ENCODE measurements at places on chromosomes 6 and 20. TPM values are rescaled to one million over a fixed set of nuclear protein-coding genes. Genes with fewer than 3 reads are reported as not detected.

The LY6G6D gene
- not detected for total RNA-seq

GRCh38 chr6:112372226-112372806 lies 25.2 kb downstream of the RFPL4B start:
- no peak for DNase-seq

The ULBP1 gene
- 1.6 TPM for total RNA-seq

DNA sequence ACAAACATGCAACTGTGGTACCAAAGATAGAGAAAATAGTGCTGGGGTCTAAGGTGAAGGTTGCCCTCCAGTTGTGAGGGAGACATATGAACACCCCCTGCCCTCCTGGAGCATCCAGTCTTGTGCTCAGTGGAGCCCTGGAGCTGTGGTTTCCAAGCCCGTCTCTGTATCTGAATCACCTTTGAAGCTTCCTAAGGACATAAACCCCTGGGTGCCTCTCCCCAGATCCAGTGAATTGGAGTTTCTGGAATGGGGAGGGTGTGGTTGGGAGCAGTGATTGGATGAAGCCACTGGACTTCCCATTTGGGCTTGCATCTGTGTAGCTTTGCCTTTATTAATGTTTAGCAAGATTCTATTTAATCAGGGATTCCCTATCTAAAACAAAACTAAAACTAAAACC lies 22.4 kb upstream of the E2F3 start:
- no peak for DNase-seq

- peak; percentile 12 for DNase-seq
Observed at GRCh38 chr20:63977739-63978276, 1.6 kb downstream of the SAMD10 start.

DNA sequence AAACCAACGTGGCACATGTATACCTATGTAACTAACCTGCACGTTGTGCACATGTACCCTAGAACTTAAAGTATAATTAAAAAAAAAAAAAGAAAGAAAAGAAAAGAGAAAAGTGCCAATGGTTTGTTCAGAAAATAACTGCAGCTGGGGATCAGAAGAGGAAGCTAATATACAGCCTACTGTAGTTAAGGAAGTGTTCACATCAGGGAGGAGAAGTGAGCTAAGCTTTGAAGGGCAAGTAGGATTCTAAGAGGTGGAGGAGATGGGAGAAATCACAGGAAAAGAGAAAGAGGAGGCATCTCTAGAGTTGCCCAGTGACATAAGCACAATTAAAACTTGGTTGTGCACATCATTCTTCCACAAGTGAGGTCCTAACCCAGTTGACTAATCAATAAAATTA lies 214.4 kb upstream of the DTNBP1 start:
- no peak for DNase-seq

DNA sequence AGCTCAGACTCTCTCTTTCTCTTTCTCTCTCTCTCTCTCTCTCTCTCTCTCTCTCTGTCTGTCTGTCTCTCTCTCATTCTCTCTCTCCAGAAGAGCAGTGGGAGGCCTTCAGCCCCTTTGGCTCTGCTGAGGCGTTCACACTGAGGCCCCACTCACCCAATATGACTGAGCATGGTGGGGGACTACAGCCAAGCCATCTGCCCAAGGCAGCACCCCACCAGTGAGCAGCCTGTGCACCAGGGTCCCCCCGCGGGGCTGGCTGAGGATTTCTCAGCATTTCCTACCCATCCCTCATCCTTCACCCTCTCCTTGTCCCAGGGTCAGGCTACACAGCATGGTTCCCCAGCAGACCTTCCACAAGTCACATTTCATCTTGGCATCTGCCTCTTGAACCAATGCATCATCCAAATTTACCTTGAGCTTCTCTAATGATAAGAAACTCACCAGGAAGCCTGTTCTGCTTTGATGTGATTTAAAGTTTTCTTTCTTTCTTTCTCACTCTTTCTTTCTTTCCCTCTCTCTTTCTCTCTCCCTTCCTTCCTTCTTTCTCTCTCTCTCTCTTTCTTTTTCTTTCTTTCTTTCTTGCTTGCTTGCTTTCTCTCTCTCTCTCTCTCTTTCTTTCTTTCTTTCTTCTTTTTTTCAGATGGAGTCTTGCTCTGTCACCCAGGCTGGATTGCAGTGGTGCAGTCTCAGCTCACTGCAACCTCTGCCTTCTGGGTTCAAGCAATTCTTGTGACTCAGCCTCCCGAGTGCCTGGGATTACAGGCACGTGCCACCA lies 47.1 kb upstream of the NXT1 start:
- no peak for DNase-seq

- DNase-seq = peak; percentile 22
Observed at GRCh38 chr6:144286503-144287393, 1.6 kb downstream of the UTRN start.

The TRIM10 gene
- total RNA-seq = under 0.01 TPM

The SLC16A10 gene
- 11.0 TPM for total RNA-seq

- no peak for DNase-seq
Observed at GRCh38 chr6:96276856-96277255, 244.8 kb upstream of the UFL1 start.

- DNase-seq = no peak
Observed at GRCh38 chr6:30935018-30935417, 3.0 kb upstream of the SFTA2 start.

DNA sequence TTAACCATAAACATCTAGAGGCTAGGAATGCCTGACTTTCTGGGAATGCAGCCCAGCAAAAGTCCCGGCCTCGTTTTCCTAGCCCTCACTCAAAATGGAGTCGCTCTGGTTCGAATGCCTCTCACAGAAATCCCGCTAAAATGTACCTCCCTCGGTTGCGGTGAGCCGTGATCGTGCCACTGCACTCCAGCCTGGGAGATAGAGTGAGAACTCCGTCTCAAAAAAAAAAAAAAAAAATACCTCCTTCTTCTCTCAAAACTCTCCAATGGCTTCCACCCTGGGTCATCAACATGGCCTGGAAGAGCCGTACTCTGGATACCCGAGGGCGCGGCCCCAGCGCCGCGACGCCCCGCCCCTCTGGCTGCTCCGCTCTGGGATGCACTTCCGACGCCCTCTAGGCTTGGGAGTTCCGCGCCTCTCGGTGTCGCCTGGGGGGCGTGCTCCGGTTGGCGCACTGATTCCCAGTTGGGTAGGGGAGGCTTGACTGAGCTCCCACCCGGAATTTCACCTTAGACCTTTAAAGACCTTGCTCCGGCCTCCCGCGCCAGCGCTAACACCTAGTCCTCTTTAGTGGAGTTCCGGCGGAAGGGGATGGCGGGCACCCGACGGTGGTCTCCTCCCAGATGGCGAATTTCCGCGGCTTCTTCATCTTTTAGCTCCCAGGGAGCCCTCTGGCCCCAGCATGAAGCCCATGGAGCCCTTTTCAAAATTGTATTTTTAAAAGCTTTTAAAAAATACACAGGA lies 12.3 kb downstream of the HMGN4 start:
- no peak for DNase-seq

GRCh38 chr20:54197621-54198604 lies 10.0 kb upstream of the PFDN4 start:
- DNase-seq = no peak

GRCh38 chr6:159422041-159422984 lies 253.1 kb downstream of the FNDC1 start:
- no peak for DNase-seq

DNA sequence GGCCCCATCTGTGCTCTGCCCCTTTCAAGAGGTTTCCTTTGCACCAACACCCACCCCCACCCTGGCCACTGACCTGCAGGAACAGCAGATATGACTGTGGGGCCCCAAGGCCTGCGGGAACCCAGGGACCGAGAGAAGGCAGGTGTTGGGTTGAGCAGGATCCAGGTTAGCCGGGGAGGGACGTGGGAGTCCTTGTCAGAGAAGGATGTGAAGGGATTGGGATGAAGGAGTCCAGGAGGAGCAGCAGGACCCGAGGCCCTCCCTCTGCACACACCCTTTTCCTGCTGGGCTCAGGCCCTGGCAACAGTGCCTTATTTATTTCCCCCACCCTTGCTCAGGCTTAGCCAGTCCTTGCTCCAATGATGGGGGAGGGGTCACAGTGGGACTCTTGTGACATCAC lies 193.0 kb upstream of the PROKR2 start:
- no peak for DNase-seq

The SLC24A3 gene
- total RNA-seq = 13.5 TPM

- DNase-seq = no peak
Observed at GRCh38 chr6:21780679-21781078, 187.1 kb downstream of the SOX4 start.

The CST5 gene
- total RNA-seq = not detected

The ASXL1 gene
- total RNA-seq = 64.8 TPM

GRCh38 chr6:118931436-118931835 lies 3.5 kb downstream of the MCM9 start:
- DNase-seq = no peak

DNA sequence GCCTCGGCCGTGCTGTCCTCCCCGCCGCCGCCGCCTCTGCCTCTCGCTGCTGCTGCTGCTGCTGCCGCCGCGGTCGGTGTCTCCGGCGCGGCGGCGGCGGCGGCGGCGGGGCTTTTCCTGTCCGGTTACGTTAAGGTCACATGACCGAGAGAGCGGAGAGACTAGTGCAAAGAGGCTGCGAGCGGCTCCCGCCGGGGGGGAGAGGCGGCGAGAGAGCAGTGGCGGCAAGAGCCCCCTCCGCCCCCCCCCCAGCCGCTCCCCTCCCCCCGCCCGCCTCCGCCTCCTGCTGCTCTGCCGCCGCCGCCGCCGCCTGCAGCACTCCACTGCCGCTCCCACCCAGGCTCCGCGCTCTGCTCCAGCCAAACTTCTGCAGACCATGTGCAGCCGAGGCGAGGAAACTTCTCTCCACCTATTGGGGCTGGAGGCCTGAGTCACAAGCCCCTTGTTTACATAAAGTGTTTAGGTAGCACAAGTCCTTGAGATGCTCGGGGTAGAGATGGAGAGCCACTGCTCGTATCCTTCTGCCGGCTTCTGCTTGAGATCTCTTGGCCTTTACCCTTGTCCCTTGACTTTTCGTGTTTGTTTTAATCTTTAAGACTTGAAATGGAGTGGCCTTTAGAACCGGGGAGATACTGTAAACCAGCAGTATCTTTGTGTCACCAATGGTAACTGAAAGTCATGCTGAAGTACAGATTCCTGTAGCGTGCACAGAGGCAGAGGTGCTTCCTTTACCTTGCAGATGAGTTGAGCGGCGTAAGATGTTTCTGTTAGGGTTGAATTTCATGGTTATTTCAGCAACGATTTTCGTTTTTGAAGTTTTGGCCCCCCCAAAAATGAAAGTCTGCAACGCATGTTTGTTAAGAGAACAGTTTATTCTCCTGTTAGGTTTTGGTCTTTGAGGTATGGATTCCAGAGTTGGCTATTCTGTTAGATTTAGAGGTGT lies at the start of gene ZBTB2:
TSS of gene ZBTB2 (minus strand) at position 89 of the 943 bp plus-strand sequence. CDS start 17,922 bp downstream, outside the sequence.
- DNase-seq = peak; percentile 78

The DACT2 gene
- 2.9 TPM for total RNA-seq

GRCh38 chr6:22906091-22906549 lies 336.8 kb downstream of the HDGFL1 start:
- DNase-seq = no peak

The OR2J3 gene
- total RNA-seq = not detected

DNA sequence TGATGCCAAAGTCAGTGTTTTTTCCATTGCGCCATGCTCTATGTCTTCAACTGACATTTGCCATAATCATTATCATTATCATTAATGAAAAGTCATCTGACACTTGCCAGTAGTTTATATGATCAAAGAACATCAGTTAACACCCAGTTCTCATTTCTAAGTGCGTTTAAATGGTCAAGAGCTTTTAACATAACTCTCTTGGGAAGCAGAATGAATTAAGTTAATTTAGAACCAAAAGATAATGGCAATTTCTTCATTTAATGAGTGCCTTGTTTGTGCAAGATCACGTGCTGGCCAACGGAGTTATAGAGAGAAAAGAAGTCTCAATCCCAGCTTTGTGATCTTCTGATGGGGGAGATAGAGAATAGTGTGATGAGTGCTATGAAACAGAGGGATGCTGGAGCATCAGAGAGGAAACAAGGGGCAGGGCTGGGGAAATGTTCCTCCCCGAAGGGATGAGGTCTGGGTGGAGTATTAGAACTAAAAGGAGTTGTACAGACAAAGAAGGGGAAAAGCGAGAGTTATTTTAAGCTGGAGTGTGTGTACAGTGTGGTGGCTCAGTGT lies 20.3 kb downstream of the ANKS1A start:
- no peak for DNase-seq

GRCh38 chr20:1503564-1504227 lies 12.5 kb upstream of the SIRPB2 start:
- DNase-seq = peak; percentile 11

DNA sequence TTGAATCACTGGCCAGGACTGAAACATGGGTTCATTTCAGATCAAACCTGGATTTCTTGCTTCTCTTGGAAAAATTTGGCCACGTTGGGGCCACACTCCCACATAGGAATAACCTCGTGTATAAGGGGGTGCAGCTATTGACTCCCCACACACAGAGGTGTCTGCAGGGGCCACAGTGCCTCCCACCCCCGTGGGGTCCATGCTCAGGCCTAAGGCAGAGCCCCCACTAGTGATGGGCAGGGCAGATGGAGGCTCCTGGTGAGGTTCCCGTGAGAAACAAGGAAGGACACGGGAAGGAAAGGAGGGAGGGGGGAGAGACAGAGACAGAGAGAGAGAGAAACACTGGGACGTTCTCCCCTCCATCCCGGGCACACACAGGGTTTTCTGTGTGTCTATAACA lies 230.5 kb downstream of the ERMARD start:
- no peak for DNase-seq

GRCh38 chr6:52405243-52405642 lies 14.9 kb upstream of the EFHC1 start:
- DNase-seq = no peak

The TMEM244 gene
- total RNA-seq = 1.2 TPM

DNA sequence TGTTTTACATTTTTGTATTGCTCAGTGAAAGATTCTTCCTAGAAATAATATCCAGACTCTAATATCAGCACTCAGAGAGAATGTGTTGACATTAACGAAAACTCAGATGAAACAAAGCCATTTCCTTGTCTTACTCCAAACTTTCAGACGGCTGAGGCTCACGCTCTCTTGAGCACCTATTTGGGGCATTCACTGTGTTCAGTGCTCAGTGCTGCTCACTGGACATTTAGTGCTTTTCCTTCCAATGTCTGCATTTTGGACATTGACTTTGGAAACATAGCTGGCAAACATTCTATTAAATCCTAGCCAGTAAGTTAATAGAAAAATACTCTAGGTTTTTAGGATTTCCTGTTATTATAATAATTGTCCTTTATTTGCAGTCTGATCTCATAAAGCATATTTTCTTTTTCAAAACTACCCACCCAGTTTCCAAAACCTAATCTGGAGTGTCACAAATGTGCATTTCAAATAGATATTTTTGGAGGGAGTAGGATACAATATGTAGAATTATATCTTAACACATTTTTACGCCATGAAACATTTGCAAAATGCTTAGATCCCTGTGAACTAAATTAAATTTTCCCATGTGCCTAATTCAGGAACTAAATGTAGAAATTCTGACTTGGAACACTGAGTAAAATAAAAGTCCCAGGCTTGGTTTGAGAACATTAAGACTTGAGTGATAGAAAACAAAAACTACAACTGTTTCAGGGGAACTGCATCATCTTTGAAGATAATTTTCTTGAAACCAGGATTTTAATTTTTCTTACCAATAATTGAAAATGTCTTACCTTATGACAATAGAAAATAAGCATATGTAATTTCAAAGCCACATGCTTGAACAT lies 91.7 kb upstream of the B3GAT2 start:
- no peak for DNase-seq

The LCA5 gene
- total RNA-seq = 14.3 TPM

The RAD21L1 gene
- under 0.01 TPM for total RNA-seq

The IRF4 gene
- total RNA-seq = not detected

Data from frontal cortex (tissue), 4 donors.